DMS153 (cell line): ENCODE measurements at places on chromosomes 11 and 22.

DNA sequence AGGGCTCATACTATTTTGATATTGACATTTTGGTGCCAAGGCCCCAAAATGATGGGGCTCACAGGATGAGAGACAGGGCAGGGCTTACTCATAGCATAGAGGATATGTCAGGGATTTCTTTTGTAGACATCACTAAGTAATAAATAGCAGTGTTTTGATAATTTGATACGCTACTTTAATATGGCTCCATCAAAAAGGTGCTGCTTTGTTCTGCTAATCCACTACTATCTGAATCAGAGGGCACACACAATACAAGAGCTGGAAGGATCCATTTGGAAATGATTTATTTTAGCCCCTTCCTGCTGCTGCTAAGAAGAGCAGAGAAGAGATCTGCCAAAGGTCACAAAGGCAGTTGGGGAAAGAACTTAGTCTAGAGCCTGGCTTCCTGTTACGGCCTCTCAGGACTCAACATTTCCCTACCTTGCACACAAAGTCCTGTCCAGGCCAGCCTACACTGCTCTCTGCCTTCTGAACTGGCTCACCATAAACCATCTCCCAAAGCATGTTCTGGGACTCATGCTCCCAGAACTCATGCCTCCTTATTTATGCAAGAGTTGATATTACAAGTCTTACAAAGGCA, 261.3 kb upstream of the ARHGAP20 start:
- no peak for DNase-seq

DNA sequence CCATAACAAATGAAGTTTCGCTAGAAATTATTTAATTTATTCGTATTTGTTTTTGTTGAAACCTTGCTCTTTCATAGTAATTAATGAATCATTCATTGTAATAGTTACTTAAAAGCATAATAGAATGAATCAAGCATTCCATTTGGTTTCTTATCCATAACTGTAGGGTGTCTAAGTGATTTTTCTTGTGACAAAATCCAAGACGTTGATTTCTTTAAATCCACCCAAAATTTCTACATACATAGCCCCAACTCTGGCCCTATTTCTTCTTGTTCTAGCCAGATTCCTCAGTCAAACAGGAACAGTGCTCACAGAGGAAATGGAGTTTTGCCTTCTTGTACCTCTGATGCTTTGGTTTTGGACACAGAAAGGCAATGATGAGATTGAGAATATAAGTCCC, 25.5 kb downstream of the UBASH3B start:
- no peak for DNase-seq

DNA sequence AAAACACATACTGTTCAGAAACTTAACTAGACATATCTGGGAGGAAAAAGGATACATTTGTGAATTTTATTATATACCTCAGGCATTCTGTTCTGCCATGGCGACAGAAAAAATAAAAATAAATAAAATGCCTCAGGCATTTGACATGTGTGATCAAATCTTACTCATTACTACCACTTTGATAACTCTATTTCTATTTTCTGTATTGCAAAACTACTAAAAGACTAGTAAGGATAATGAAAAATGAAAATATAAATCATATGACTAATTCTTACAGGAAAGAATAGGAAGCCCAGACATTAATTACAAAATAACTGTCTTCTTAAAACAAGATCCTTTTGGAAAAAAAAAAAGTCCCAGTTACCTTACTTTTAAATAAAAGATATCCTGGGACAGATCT, 5.3 kb downstream of the PICALM start:
- DNase-seq = no peak

DNA sequence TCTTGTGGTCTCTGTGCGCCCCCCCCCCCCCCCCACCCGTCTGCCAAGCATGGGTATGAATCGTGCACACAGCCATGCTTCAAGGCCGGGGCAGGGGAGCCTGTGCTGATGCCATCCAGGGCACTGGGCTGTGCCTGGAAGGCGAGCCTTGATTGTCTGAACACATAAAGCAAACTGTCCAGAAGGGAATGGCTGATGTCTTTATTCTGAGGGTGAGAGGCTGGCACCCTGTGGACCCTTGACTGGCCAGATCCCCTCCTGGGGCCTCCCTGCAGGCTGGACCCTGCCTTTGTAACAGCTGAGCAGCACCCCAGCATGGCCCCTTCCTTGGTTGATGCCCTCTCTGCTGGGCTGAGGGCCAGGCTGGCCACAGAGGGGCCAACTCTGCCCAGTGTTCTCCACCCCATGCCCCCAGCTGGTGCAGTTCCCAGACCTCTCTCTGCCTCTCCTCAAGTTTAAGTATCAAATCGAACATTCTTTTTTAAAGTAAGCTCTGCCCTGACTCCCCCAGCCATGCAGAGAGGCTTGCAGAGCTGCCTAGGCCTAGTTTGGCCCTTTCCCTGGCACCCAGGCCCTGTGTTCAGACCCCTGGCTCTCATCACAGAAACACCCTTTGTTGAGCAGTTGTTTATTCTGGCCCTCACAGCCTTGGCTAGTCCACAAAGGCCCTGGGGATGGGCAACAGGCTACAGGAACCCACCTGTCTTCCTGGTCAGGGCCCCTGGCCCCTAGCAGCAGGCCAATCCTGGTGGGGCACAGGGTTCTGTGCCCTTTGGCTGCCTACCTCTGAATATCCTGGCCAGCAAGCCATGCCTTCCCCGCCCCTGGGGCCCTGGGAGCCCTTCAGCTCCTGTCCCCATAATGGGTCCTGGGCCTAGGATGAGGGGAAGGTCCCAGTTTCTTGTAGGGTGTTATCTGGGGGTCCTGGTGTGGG, 3.9 kb upstream of the RANBP1 start:
- no peak for DNase-seq

- no peak for DNase-seq
These were observed 71.4 kb upstream of the B3GNT6 start for GRCh38 chr11:76962583-76963416.

DNA sequence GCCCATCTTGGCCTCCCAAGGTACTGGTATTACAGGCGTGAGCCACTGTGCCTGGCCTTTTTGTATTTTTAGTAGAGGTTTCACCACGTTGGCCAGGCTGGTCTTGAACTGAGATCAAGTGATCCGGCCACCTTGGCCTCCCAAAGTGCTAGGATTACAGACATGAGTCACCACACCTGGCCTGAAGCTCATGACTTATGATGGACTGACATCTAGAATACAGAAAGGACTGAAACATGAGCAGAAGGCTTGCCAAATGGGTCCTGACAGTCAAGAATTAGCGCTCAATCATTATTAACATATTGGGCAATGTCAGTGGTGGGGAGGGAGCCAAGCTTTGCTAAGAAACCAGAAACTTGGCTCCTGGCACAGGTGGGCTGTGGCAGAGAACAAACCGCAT, 5.0 kb downstream of the FADS1 start:
- no peak for DNase-seq

DNA sequence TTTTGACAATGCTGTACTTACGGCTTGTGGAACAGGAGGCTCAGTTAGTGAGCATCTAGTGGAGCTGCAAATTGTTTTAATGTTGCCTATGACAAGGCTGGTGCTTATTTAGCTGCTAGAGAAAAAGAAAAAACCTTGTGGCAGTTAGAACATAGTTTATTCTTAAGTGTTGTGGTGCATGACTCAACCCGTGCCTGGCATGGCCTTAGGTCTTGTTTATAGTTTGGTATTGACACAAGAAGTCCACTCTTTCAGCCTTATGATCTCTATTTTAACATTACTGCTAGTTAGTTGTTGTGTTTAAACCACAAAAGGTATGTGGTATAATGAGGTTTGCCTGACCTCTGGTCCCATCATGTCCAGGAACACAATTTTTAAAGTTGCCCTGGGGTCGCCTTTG, 744.6 kb downstream of the FAM181B start:
- no peak for DNase-seq

- no peak for DNase-seq
These were observed 22.2 kb downstream of the PTDSS2 start for GRCh38 chr11:472272-472671.

DNA sequence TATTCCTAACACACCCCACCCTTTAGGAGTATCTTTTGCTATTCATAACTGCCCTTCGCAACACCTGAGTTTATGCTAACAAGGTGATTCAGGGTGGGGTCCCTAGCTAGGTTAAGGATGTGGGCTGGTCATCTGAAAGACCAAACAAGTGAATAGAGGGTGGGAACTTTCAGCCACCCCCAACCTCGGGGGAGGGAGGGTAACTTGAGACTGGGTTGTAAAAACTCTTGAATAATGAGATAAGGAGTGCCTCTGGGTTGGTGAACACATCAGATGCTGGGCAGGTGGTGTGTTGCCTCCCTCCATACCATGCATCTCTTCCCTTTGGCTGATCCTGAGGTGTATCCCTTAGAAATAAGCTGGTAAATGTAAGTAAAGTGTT, 111.5 kb downstream of the SWAP70 start:
- no peak for DNase-seq

- DNase-seq = no peak
These were observed 4.0 kb downstream of the NAP1L4 start for GRCh38 chr11:2987881-2988861.

DNA sequence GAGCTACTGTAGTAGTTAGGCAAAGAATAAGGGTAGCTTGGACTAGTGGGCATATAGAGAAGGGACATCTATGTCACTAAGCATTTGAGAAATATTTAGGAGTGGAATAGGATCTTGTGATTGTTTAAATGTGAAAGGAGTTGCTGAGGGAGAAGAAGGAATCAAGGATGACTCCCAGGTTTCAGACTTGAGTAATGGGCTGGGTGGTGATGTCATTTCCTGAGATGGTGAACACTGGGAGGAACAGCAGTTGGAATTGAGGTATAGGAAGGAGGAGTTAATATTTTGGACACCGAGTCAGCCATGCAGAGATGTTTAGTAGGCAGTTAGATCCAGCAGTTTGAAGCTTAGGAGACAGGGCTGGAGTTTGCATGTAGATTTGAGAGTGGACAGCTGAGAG, 40.1 kb downstream of the REXO2 start:
- no peak for DNase-seq

DNA sequence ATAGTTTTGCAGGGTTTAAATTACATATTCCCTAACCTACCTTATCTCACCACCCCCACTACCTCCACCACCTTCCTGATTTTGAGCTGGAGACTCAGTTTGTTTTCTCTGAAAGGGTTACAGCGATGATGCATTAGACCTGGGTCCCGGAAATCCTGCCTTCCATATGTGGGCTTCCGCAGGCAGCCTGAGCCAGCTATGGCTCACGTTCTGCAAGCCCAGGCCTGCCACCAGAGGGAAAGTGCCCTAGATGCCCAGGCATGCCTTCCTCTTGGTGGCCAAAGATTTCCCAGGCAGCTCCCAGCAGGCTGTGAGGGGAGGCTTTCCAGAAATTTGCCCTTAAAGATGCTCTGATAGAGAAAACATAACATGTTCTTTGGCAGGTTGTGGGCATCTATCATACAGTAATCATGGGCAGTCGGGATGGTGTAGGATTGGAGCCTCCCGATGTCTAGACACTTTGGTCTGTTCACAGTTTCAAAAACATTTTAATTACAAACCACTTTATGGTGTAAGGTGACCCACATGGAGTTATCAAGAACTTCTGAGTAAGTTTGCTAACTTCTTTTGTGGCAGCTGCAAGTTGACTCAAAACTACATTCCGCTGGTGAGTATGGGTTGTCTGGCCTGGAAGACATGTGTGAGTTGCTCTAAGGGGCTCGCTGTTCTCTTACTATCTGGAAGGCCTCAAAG, 79.3 kb downstream of the MICAL2 start:
- DNase-seq = peak; percentile 92

- no peak for DNase-seq
These were observed 19.2 kb downstream of the ACO2 start for GRCh38 chr22:41488076-41488475.

DNA sequence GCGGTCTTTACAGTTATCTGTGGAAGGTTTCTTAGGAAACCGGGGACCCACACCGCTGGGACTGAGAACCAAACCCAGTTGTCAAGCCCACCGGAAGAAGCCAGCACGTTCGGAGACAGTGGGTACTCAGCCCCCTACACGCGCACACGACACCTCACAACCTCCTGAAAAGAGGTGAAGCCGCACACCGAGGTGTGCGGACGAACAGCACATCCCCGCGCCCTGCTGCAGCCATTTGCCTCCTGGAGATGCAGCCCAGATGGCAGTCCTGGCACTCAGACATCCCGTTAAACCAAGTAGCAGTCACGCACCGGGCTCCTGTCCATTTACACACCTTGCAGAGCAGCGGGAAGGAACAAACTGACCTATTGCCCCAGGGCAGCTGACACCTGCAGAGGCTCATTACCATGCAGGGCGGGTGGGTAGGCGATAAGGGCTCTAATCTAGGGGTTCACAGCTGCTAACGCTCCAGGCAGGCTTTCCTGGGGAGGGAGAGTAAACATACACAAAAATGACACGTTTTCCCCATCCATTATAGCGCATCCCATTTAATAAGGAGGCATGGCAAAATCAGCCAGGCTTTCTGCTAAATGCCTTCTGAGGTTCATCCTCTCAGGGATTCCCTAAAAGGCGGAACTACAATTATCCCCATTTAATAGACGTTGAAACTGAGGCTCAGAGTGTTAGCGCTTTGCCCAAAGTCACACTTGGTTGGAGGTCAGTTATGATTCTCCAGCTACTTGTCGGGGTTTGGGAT, 864 bp upstream of the EHBP1L1 start:
- no peak for DNase-seq

- DNase-seq = no peak
These were observed 11.8 kb upstream of the CD5 start for GRCh38 chr11:61090521-61090920.

GRCh38 chr22:37273126-37273845, 9.0 kb upstream of the CYTH4 start:
- DNase-seq = no peak

DNA sequence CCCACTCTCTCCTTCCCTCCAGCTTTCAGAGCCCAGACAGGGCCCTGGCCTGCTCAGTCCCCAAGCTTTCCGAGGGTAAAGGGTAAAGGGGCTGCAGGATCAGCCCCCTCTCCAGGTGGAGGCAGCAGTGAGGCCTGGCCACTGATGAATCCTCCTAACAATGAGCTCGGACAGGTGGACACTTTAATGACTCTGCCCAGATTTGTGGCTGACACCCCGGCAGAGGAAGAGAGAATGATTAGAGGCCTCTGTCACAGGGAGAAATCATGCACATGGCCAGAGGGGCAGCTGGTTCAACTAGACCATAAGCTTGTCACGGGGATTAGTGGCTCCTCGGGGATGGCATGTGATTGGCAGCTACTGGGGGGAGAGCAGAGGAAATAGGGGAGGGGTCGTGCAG, 587.5 kb upstream of the B3GAT1 start:
- no peak for DNase-seq

GRCh38 chr11:108486331-108486730, 11.9 kb downstream of the POGLUT3 start:
- DNase-seq = no peak

DNA sequence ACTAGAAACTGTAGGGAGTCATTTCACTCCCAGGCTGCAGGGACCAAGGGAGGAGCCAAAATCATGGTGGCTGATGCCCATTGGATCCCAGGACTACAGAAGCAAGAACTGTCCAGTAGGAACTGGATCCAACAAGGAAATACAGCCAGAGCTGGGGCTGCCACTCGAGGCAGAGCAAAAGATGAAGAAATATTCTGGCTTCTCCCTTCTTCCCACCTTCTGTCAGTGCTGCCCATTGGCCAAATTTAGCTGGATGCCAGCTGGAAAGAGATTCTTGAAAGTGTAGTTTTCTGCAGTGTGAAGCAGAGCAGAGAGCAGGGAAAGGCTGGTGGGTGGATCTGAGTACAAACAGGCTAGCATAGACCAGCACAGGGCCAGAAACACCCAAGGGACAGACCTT, 45.6 kb downstream of the COMMD9 start:
- DNase-seq = no peak
